ENCODE measurements at places on chromosomes 11 and 22.

GRCh38 chr11:15972838-15973237 is 383.5 kb downstream of the SOX6 start:
- DNase-seq: no peak

DNA sequence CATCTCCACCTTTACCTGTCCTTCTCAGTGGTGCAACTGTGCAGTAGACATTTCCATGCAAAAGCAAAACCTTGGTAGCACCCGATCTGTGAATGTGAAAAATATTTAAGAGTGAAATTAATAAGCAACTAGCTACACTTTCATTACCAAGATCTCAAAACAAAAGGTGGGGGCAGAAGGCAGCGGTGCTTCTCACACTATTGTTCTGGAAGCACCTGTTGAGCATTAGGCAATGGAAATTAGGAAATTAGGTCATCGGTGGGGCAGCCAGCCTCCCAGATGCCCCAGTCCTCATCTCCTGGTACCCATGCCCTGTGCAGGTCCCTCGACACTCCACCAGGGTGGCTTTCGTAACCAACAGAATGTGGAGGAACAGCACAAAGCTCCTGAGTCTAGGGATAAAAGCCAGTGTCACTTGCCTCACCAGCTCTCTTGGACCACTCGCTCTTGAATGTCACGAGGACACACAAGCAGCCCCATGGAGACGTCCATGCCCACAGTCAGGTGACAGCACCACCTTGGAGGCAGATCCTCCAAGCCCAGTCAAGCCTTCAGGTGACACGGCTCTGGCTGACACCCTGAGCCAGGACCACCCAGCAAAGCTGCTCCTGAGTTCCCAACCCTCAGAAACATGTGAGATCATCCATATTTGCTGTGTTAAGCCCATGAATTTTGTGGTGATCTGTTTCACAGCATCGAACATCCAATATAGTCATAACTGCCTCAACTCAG is 3.3 kb downstream of the LTO1 start:
- DNase-seq: no peak

DNA sequence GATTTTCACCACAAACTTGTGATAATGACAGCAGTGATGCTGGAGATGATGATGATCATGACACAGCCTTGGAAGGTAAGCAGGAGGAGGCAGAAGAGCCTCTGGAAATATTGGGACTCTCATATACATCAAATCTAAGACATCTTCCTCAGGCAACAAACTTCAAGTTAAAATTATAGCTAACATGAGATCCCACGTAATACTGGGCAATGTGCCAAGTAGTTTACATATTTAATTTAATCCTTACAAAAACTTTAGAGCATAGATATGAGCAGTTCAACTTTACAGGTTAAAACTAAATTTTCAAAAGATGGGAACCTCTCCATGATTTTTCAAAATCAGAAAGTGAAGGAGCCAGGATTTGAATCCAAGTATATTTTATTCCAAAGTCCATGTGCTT is 19.0 kb downstream of the OR52B2 start:
- no peak for DNase-seq

DNA sequence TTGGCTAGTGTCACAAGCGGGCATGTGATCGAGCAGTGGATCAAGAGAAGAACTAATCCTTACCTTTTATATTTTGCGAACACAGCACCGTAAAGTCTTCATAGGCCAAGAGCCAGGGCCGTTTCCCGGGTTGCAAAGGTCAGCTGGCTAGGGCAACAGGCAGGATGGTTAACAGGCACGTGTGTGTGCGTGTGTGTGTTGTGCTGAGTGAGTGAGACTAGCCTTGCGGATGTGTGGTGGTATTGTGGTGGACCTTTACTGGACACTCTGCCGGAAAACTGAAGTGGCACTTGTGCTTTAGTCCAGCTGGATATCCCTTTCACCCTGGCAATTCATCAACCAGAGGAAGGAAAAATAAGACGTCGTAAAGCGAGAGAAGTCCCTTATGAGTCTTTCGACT is 176.7 kb downstream of the BCR start:
- no peak for DNase-seq

All from T follicular helper cell (primary cell).